ENCODE measurements at places on chromosomes 3 and 15.

GRCh38 chr15:31869686-31870307 lies 160.5 kb upstream of the CHRNA7 start:
- DNase-seq = no peak

- DNase-seq = no peak
Measured at GRCh38 chr3:183519891-183520290, 35.6 kb downstream of the KLHL6 start.

DNA sequence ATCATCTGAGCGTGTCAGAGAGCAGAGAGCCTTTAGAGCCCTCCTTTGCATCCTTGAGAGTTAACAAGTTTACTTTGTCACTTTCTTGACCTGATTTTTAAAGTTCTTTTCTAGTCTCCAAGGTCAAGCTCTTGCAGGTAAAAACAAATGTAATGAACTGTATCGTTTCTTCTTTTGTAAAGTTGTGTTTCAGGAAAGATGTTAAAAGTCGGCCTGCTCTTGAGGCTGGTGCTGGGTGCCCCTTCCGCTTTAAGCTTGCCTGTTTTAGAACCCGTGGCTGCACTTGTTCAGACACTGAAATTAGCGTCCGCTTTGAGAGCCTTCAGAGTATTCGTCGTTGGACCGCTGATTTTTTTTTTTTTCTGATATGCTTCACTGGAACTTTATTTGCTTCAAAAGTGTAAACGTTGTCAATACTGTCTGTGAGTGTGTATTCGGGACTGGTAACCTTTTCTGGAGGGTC lies 52.6 kb upstream of the ULK4 start:
- DNase-seq = no peak

GRCh38 chr3:82000773-82001172 lies 239.3 kb upstream of the GBE1 start:
- no peak for DNase-seq

GRCh38 chr15:25410649-25411048 lies 28.2 kb downstream of the UBE3A start:
- no peak for DNase-seq

GRCh38 chr3:156098437-156099035 lies 21.8 kb upstream of the KCNAB1 start:
- DNase-seq = no peak

DNA sequence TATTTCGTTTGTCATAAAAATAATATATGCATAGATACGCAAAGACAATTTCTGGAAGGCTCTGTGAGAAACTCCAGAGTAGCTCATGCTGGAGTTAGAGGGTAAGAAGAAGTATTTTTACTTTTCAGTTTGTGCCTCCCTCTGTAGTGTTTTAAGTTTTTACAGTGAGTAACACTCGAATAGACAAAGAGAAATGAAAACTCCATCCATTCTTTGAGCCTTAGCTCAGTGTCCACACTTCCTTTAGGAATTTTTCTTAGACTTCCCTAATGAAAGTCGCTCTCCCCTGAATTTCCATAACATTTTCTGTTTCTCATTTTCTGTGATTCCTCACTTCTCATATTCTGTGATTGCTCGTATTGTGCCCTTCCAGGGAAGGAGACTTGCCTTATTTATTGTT lies 2.1 kb downstream of the BLOC1S6 start:
- no peak for DNase-seq

GRCh38 chr3:180875124-180875698 lies 37.3 kb upstream of the FXR1 start:
- no peak for DNase-seq

GRCh38 chr3:128547368-128547987 lies 54.5 kb upstream of the GATA2 start:
- DNase-seq = no peak

GRCh38 chr3:138434276-138434874 lies at the start of gene ESYT3:
ESYT3 (plus strand) TSS chr3:138434616; CDS start chr3:138434799, 183 bp downstream.
- DNase-seq = peak; percentile 66

DNA sequence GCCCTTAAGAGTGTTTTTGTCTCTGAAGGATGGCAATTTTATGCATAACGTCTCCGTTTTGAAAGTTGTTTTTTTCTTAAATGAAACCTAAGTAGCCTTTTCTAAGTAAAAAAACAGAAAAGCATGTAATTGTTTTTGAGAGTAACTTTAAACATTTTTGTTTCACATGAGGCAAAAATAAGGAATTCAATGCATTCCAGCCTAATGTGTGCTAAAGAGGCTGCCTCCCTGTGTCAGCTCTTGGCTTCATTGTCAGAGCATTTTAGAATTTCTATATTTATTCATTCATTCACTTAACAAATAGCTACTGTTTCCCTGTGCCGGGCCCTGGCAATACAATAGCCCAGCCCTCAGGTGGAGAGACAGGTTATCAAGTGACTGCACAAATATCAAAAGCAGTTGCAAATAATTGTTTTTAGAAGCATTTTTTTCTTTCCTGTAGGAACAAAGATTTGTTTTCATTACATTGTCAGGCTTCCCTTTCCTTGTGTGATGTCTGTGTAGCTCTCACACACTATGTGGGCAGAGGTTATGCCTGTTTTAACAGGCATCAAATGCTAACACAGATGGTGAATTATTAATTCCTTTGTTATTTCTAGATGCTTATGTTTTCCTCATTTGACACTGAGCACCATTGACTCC lies 81.9 kb downstream of the CCK start:
- DNase-seq = no peak

GRCh38 chr15:72230197-72231065 lies 559 bp downstream of the PKM start:
- DNase-seq = peak; percentile 89

- no peak for DNase-seq
Measured at GRCh38 chr3:55661141-55661540, 174.0 kb upstream of the WNT5A start.

DNA sequence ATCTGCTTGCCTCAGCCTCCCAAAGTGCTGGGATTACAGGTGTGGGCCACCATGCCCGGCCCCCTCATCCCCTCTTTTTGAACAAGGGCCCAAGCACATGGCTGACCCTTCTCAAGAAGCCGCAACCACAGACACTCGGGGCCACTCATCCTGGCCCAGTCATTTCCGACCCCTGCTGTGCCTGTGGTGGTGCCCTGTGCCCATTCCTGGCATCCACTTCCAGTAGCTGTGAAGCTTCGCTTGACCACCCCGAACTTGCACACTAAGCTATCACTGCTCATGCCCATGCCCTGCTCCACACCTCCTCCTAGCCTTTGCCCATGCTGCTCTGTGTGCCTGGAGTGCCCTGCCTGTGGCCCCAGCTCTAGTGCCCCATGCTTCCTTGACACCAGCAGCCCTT lies 8.3 kb downstream of the TMEM44 start:
- DNase-seq = no peak

DNA sequence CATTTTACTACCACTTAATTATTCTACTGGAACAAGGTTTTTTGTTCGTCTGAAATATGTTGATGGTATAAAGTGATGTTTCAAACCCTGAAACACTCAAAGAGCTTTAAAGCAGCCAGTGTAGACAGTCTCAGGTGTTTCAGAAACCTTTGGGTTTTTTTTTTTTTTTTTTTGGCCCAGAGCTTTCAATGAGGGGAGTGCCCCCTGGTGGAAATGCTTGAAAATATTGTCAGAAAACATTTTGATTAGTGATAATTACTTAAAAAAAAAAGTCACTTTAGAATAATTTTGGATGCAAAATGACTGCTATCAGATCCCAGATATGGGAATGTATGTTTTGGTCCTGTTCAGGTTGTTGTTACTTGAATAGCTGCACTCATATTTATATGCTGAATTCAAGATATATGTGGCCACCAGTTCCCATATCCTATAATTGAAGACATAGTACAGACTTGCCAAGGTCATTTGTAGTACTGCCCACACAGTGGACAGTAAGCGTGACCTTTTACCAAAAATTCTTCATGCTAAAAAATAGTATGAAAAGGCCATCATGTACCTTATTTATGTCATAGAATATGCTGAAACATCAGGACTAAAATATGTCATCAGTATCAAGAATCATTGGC lies 35.9 kb downstream of the SATB1 start:
- DNase-seq = no peak

- DNase-seq = no peak
Measured at GRCh38 chr15:67865766-67866165, 25.9 kb upstream of the RNU6-1 start.

DNA sequence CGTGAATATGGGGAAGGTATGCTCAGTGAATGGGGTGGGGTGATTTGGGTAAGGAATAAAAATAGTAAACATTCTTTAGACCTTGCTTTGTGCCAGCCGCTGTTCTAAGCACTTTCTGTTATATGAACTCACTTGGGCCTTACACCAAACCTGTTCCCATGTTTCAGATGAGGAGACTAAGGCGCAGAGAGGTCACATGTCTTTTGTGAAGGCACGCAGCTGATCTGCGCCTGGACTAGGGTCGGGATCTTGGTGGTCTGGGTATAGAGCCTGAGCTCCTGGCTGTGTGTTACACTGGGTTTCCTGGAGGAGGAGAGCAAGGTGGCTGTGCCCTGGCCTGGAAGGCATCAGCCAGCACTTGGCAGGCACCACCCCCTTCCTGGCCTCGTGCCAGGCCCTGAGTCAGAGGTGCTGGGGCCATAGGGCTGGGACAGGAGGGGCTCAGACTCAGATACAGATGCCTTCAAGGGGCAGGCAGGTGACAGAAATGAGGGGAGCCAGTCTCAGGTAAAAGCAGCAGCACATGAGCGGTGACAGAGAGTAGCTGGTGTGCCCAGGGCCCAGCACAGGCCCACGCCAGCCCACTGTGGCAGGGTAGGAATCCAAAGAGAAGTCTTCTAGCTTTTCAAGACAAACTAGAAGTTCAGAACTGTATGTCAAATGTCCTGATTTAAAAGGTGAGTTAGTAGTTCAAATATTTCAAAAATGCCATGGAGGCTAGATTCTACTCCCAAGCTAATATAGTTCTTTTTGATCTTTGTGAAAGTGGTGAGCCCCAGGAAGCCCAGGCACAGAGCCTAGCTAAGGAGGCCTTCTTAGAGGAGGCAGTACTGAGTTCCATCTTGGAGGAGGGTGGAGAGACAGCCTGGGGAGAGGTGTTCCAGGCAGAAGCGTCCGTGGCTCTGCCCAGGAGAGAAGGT lies 83.1 kb downstream of the DNAJB8 start:
- peak; percentile 30 for DNase-seq

- no peak for DNase-seq
Measured at GRCh38 chr15:60681353-60681752, 202.4 kb upstream of the ICE2 start.

GRCh38 chr3:108255131-108255530 lies 32.9 kb upstream of the IFT57 start:
- no peak for DNase-seq

GRCh38 chr3:72284471-72284870 lies 499.5 kb upstream of the PROK2 start:
- no peak for DNase-seq

GRCh38 chr3:185916042-185916833 lies 21.6 kb downstream of the TRA2B start:
- DNase-seq = no peak

DNA sequence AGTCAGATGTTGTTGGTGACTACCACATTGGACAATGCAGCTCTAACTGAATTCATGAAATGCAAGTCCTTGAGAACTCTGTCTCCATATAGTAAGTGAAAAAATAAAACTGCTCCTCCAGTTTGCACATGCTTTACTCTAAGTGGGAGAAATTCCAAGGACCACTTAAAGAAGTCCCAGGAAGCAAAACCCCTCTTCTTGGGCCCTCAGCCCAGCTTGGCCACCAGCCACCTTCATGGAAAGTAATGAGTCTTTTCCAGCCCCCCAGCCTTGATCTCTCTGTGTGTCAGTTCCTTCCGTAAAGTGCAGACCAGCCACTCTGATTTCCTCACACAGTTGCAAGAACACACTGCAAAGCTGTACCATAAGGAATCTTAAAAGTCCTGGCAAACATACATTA lies 34.5 kb downstream of the DAPK2 start:
- DNase-seq = no peak

GRCh38 chr3:155342344-155342743 lies 48.9 kb upstream of the STRIT1 start:
- DNase-seq = no peak

GRCh38 chr3:186107215-186108105 lies 1.4 kb downstream of the ETV5 start:
- DNase-seq = peak; percentile 41

DNA sequence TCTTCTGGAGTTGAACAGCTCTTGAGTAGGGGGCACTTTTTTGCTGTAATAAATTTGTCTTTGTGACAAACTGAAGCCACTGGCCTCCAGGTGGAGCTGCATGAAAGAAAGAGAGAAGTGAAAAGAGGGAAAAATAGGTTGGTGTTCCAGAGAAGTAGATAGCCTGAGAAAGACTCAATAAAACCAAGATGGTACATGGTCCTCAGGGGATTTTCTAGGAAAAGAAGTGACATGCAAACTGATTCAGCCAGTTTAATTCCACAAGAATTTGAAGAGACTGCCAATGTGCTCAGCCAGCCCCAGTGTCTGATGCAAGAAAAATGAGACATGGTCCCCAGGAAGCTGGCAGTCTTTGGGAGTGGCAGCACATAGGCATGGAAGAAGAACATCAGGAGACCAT lies 152.7 kb downstream of the CD47 start:
- DNase-seq = no peak

GRCh38 chr15:40743921-40744814 lies 10.9 kb downstream of the RMDN3 start:
- DNase-seq = peak; percentile 72

DNA sequence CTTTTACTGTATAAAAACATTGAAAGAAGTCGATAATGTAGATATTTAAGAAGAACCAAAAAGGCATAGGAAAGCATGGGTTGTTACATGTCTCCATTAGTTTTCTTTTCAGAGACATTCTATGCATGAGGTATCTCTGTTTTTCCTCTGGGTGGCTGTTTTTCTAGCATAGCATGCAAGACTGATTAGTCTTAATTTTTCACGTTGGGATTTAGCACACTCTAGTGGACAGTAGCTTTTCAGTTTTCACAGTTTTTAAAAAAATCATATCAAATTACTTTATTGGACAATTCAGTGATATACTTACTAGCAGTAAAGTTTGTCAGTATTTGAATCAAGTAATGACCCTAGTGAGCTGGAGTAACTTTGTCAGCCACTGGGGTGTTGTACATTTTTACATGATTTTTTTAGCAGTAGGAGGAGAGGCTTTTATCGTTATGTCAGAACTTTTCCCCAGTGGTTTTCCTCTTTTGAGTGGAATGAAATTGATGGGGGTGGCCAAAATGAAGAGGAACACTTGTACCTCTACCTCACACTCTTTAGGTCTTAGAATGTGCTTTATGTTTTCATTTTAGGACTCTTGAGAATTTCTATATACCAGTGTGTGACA lies 57.2 kb downstream of the SEC22A start:
- DNase-seq = no peak

GRCh38 chr3:175580318-175580717 lies 721.2 kb downstream of the NAALADL2 start:
- no peak for DNase-seq

GRCh38 chr3:6526861-6527260 lies 334.1 kb upstream of the GRM7 start:
- DNase-seq = no peak

GRCh38 chr3:60010781-60011180 lies 961.0 kb upstream of the CFAP20DC start:
- DNase-seq = peak; percentile 70

- DNase-seq = peak; percentile 3
Measured at GRCh38 chr3:149971403-149972075, 844 bp upstream of the PFN2 start.

Data from stimulated activated CD4-positive, alpha-beta T cell treated with anti-CD3 and anti-CD28 coated beads, Interleukin-1b, Interleukin-23, amount 100 ng/mL, for 48 hours (primary cell).